ENCODE measurements at places on chromosomes 3 and 15.

DNA sequence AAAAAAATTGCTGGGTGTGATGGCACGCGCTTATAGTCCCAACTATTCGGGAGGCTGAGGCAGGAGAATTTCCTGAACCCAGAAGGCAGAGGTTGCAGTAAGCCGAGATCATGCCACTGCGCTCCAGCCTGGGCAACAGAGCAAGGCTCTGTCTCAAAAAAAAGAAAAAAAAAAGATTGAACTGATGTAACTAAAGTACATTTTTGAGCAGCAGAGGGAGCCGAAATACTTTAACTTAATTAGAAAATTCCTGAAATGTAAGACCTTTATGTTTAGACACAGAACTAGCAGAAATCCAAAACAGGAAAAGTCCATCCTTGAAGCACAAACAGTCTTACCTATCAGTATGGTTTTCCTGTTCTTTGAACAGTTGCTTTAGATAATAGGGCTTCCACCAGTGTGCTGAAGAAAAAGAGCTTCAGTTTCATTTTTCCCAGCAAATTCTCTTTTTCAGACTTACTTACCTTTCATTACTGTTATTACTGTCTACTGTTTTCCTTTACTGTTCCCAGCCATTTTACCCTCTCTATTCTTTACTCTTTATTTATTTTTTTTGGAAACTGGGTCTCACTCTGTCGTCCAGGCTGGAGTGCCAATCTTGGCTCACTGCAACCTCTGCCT is 33.4 kb upstream of the ZNF609 start:
- no peak for DNase-seq

DNA sequence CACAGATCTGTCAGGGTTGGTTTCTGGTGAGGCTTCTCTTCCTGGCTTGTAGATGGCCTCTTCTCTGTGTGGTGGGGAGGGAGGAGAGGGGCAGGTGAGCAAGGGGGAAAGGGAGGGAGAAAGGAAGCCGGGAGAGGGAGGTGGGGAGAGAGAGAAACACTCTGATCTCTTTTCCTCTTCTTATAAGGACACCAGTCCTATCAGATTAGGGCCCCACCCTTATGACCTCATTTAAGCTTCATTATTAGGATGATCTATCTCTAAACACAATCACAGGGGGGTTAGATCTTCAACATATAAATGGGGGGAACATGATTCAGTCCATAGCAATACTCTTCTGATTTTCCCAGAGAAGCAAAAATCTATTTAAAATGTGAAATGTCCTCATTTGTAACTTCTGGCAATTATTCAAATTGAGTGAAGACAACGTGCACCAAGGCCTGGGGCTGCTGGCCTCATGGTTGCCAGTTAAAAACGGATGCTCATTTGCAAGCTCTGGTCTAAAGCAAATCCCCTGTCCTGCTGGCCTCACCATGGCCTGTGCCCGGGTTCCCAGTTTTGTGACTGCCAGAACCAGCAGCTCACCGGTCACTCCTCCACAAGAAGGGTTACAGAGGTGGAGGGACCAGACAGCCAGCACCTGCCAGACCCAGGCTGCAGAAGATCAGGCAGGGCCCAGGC is 8.3 kb downstream of the POMGNT2 start:
- DNase-seq: no peak

DNA sequence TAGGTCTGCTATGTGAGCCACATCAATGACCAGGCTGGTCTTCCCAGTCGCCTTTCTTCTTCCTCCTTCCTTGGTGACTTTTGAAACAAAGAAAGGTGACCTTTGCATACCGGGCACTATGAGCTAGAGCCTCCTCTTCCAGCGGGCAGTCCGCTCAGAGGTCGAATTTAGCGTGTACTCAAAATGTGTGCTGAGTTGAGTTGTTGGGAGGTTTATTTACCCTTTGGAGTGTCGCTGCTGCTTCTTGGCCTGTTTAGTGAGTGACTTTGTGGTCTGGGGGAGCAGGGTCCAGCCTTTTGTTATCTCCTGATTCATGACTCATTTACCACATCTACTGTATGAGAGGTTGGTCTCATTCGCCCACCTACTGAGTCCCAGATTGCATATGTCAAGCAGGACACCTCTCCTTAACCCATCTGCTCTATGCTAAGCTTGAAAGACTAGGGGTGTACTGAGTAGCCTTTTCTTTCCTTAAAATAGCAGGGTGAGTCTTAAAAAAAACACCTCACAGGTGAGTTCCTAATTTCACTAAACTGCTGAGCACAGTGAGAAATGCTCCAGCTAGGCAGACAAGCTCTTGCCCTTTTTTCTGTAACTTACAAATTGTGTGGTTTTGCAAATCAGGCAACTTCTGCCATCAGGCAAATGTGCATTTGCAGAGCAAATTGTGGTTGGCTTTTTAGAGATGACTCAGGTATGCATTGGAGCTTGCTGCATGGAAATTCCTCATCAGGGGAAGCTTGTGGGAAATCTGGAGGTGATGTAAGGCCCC is 3.2 kb upstream of the SIAH2 start:
- no peak for DNase-seq

GRCh38 chr15:70017801-70018200 is 79.9 kb downstream of the TLE3 start:
- no peak for DNase-seq

GRCh38 chr3:23019596-23020300 is 183.4 kb upstream of the UBE2E2 start:
- DNase-seq: no peak

GRCh38 chr3:137382005-137382594 is 382.0 kb upstream of the SOX14 start:
- DNase-seq: no peak

GRCh38 chr3:185796431-185797107 is 28.3 kb downstream of the IGF2BP2 start:
- no peak for DNase-seq

- no peak for DNase-seq
These were observed 162.4 kb upstream of the CFAP20DC start for GRCh38 chr3:59212128-59212779.

DNA sequence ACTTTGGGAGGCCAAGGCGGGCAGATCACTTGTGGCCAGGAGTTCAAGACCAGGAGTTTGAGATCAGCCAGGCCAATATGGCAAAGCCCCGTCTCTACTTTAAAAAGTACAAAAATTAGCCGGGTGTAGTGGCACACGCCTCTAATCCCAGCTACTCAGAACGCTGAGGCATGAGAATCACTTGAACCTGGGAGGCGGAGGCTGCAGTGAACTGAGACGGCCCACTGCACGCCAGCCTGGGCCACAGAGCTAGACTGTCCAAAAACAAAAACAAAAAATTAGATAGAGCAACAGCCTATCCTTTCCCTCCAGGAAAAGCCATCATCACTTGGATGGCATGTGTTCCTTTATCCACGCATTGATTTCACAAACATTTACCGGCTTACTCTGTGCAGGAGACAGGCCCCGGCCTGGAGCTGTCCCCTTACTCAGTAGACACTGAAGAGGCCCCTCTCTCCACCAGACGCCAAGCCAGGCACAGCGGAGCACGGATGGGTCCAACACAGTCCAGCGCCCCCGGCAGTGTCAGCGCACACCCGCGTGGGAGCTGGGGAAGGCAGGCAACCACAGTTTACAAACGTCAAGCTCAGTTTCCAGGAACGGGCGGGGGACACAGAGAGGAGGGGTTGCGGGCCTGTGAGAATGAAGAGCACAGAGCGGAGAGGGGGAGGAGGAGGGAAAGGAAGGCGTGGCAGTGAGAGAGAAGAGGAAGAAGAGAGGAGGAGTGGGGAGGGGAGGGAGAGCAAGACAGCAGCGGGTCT is 3.1 kb downstream of the GP5 start:
- peak; percentile 60 for DNase-seq

DNA sequence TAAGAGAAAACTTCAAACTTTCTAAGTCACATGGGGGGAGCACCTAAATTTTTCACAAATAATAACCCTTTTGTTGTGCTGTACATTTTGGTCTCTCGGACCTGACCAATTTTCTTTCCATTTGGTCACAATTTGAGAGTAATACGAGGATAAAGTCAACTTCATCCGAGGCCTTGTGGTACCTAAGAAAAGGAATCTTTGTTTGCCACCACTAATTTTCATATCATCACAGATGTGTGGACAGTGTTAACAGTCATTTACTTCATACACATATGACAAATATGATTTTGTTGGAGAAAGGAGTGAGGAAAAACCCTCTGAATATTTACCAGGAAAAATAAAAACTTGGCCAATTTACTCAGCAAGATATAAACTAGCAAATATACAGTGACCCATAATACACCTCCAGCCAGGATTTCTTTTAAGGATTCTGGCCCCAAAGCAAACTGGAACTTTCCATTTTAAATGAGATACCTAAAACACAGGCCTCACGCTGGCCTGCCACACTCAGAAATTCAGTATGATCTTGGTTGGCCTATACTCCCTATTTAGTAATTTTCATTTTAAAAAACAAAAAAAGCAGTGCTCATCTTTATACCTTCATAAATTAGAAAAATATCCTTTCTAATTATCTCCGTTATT is 40.7 kb downstream of the VGLL4 start:
- DNase-seq: no peak

DNA sequence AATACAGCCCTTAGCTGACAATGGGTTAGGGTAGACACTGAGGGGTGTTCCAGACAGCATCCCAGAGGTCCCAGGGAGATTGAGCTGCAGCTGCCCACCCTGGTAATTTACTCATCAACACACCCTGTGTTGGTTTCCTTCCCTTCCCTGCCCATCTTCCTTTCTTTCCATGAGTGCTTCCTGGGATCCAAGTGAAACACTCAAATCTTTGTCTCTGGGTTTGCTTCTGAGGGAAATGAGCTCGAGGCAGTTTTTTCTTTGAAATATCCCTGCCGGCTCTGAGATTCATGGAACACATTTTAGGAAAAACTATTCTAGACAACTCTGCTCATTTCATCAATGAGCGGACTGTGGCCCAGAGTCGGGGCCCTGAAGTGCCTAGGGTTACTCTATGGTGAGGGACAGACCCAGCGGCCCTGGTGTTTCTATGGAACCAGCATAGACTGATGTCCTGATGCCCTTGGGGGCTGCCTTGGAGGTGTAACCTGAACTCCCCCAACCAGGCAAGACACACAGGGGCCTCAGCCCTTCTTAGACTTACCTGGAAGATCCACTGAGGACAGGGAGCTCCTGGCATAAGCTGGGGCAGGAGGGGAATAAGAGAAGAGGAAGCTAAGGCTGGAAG is 14.9 kb upstream of the CSRNP1 start:
- no peak for DNase-seq

GRCh38 chr3:45095916-45096526 is 50.2 kb downstream of the CDCP1 start:
- no peak for DNase-seq

DNA sequence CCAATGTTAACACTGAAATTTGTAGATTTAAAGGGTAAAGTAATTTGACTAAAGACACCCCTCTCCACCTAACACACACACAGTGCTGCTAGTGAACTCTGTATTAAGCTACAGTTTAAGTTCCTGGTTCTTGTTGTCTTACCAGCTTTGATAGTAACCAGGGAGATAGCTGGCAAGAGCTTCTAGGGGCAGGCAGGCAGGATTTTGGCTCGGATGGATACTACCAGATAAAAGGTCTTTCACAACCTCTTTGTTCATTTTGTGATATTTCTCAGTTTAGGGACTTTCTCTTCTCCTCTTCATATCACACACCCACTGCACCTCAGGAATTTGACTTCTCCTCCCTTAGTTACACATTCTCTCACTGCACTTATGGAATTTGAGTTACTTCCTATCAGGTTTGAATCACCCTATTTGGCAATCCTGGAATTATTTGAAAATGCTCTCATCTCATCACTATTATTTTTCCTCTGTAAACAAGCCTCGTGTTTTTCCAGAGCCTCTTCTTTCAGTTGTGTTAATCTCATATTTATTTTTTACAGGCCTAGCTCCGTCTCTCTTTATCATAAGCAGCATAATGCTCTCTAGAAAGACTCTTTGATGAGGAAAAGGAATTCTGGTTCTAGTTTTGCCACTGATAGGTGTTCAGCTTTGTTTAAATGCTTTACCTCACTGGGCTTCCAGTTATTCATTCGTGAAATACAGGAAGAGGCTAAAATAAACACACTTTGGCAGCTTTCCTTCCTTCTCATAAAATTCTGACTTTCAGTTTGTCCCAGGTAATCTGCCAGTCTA is 23.0 kb upstream of the CLDN1 start:
- no peak for DNase-seq

DNA sequence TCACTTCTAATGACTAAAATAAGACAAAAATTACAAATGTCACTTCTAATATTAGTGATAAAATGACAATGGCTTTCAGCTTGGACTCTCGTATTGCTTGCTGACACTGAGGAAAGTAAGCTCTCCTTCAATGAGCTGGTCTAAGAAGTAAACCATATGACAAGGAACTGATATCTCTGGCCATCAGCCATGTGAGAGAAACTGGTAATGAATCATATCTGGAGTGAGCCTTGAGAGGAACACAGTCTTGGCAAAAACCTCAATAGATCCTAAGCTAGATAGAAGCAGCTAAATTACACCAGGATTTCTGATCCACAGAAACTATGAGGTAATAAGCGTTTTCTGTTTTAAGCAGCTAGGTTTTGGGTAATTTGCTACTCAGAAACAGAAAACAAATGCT is 1575.1 kb downstream of the OTOL1 start:
- no peak for DNase-seq

- no peak for DNase-seq
These were observed 72.9 kb downstream of the CHSY1 start for GRCh38 chr15:101178931-101179330.

- DNase-seq: no peak
These were observed 53.5 kb upstream of the LEKR1 start for GRCh38 chr3:156772588-156773206.

DNA sequence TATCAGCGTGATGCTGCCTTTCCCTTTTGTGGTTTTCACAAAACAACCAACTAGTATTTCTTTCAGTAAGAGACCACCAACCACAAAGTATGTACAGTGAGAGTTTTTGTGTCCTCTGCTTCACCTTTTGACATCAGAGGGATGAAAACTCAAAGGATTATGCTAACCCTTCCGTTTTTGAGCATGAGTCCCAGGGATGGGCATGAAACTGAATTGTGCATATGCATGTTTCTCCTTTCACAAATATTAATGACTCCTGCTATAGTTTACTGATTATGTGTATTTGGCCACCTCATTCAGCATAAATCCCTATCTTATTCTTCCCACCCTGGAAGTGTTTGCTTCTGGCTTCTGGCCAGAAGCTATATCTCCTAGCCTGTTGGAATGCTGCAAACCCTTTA is 59.2 kb downstream of the RSRC1 start:
- DNase-seq: no peak

DNA sequence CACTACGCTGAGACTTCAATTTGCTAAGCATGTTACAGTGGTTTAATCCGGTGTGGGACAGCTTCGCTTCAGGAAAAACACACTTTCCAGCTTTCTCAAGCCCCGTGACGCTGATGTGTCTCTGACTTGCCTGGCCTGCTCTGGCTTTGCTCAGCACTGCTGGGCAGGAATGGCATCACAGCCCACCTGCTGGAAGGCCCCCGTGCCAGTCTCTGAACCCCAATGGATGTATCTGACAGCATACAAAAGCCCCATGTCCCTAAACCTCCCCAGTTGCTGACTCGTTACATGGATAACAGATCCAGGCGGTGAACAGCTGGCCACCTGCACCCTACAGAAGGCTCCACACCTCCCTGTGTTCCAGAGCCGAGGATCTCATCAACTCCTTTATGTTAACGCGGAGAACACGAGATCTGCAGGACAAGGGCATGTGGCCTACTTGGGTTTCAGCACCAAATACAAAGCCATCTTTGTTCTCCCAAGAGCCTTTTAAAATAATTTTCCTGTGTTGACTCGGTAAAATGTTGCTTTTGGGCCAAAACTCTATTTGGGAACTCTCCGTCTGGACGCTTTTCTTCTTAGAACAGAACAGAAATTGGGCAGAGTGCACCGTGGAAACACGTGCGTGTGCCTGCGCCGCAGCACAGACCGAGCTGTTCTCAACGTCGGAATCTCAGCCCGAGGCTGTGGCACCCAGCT is 61.4 kb downstream of the ATP10A start:
- DNase-seq: no peak

Data from CD4-positive, alpha-beta T cell treated with Interferon gamma for 1 hour (primary cell).